ENCODE measurements at places on chromosomes 16 and 17.

GRCh38 chr17:77182205-77183172 is 41.7 kb downstream of the SEC14L1 start:
- peak; percentile 11 for DNase-seq

GRCh38 chr16:54873071-54873470 is 57.6 kb upstream of the IRX5 start:
- no peak for DNase-seq

- no peak for DNase-seq
Measured at GRCh38 chr17:80244871-80245509, 15.7 kb upstream of the RNF213 start.

GRCh38 chr17:20234276-20234675 is 225.1 kb downstream of the SPECC1 start:
- no peak for DNase-seq

DNA sequence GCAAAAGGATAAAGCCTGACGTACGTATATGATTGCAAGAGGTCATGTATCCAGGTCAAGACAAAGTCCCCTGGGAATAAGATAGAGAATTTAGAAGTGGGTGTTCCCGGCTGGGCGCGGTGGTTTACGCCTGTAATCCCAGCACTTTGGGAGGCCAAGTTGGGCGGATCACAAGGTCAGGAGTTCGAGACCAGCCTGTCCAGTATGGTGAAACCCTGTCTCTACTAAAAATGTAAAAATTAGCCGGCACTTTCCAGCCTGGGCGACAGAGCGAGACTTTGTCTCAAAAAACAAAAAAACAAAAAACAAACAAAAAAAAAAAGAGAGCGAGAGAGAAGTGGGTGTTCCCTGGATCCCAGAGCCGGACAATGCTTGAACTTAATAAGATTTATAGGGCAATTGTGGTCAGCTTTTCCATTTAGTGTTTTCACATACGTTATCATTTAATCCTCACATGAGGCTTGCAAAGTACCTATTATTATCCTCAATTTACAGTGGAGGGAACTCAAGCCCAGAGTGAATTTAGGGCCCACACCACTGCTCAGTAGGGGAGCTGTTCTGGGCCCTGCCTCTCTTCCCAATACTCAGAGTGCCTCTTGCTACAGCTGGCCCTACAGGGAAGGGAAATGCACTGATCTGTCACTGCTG is 481 bp upstream of the GLTPD2 start:
- no peak for DNase-seq

Data from CD14-positive monocyte (primary cell).